HS-5 (cell line): ENCODE measurements at places on chromosomes 6 and 20.

- DNase-seq = no peak
These were observed 47.2 kb downstream of the RRBP1 start for GRCh38 chr20:17634661-17635331.

DNA sequence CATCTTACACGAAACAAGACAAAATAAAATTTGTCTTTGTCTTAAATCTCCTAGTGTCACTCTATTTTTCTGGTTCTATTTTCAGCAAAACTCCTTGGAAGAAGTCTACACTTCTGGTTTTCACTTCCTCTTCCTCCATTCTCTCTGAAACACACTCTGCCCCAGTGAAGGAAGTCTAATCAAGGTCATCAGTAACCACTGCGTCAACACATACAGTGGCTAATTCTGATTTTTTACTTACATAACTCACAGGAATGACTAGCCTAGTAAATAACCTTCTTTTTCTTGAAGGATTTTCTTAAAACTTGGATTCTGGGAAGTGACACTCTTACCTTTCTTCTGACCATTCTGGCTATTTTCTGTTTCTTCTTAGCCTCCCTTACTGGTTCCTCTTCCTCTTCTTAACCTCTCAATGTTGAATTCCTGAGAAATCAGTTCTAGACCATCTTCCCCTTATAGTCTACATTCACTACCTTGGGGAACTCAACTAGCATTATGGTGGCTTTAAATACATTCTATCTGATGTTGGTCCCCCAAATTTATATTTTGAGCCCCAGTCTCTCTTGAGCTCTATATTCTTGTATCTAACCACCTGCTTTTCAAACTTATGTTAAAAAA lies 37.5 kb downstream of the AIG1 start:
- DNase-seq = no peak

- DNase-seq = no peak
These were observed 50.1 kb downstream of the SLC9A8 start for GRCh38 chr20:49862607-49863200.

- DNase-seq = no peak
These were observed 6.7 kb upstream of the MYLIP start for GRCh38 chr6:16122197-16122596.

GRCh38 chr6:100260584-100260983 lies 204.1 kb downstream of the SIM1 start:
- no peak for DNase-seq

GRCh38 chr6:109934293-109934692 lies 43.8 kb upstream of the GPR6 start:
- DNase-seq = no peak

DNA sequence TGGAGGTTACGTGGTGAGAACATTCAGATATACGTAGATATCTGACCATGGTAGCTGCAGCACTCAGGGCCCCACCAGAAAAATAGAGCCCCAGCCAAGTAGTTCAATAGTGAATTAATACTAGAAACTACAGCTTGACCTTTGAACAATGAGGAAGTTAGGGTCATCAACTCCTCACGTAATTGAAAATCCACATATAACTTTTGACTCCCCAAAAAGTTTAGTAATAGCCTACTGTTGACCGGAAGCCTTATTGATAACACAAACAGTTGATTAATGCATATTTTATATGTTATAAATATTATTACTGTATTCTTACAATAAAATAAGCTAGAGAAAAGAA lies 117.9 kb downstream of the SNX5 start:
- no peak for DNase-seq

- DNase-seq = no peak
These were observed 248.0 kb upstream of the RREB1 start for GRCh38 chr6:6859722-6860121.

DNA sequence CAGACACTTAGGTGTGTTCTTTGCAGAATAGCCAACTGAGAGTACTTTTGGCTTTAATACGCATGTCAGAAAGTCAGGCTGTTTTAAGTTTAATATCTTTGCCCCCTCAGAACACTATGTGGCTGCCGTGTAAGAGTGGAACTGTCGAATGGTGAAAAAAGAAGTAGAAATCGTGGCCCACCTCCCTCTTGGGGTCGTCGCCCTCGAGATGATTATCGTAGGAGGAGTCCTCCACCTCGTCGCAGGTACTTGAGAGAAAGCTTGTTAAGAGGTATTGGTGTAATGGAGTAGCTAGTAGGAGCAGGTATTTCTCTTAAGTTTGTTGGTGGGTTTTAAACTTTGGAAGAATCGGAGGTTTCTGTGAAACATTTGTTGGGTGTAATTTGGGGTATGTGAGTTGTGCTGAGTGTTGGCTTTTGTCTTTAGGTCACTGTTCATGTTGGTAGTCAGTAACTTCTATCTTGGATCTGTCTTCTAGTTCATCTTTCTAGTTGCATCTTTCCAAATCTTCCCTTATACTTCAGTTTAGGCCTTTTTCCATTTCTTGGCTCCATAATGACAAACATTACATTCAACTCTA lies 4.7 kb downstream of the SRSF3 start:
- no peak for DNase-seq

DNA sequence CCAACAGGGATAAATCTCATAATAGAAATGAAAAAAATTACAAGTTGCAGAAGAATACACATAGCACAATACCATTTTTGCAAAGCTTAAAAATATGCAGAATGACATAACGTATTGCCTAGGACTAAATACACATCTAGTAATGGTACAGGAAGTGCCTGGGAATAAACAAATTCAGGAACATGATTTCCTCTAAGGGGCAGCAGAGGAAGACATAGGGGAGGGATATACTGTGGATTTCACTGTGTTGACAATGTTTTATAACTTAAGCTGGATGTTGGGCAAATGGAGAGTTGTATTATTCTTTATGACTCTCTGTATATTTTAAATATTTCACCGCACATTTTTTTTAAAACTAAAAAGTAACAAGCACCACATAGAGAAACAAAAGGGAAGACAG lies 5.6 kb upstream of the GLO1 start:
- DNase-seq = no peak

DNA sequence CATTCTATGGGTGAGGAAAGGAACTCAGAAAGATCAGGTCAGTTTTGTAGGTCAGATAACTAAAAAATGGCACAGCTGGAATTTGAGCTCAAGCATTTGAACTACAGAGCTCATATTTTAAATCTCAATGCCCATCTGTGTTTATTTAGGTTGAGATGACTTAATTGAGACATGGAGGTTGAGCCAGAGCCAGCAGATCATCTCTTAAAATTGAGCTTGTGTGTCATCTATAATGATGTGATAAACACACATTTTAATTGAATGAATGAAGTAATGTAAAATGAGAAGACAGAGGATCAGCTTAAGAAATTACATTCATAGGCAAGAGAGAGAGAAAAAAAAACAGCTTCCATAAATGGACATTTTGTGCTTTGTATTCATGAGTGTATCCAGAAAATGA lies 3.7 kb downstream of the MANEA start:
- no peak for DNase-seq

DNA sequence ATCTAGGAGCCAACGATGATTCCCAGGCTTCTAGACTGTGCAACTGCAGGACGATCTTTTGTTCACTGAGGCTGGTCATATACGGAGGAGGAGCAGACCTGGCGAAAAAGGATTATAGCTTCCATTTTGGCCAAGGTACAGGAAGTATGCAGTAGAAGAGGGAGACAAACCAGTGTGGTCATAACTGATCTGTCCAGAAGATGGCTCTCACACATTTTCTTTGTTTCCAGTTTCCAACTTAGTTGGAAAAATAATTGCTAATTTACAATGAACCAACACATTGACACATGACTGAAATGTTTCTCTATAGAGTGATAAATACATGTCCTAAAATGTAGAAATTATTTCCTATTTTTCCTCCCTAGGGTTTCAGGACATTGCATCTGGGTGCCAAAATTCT lies 364.1 kb upstream of the BTBD3 start:
- peak; percentile 5 for DNase-seq

DNA sequence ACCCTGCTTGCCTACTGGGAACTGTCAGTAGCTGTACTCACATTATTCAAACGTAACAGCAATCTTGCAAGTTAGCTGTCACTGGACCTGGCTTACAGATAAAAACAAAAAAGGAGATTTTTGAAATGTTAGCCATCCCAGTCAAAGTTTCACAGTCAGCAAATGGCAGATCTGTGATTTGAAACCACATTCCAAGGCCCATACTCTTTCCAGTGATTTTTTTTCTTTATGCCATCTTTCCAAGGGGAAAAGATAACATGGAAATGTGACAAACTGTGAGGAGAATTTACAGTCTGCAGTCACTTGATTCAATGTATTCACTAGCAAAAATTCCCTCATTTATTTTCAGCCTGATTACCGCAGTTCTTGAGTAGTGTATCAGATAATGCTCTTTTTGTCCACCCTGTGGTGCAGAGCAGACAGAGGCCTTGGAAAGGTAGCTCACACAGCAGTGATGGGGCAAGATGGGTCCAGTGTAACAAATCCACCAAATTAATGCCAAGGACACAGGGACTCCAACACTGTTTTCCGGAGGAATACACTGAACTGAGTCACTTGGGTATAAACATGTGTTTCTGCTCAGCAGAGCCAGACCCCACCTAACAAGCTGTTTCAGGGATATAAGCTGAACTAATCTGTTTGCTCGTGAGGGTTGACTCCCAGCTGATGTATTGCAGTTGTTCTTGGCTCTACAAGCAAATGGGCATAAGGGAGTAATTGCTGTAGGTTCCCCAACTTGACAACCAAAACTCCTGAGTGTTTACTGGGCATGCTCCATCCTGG lies 49.9 kb upstream of the ADGRF1 start:
- no peak for DNase-seq

GRCh38 chr20:32114305-32114960 lies 4.9 kb downstream of the TM9SF4 start:
- no peak for DNase-seq

- DNase-seq = no peak
These were observed 54.9 kb downstream of the PXDC1 start for GRCh38 chr6:3696525-3697088.

GRCh38 chr6:30075790-30076732 lies 492 bp upstream of the RNF39 start:
- no peak for DNase-seq

- no peak for DNase-seq
These were observed 19.1 kb downstream of the SPATA2 start for GRCh38 chr20:49896204-49896603.

GRCh38 chr20:63622732-63623131 lies 4.2 kb downstream of the GMEB2 start:
- DNase-seq = no peak

- no peak for DNase-seq
These were observed 294.0 kb downstream of the SOX4 start for GRCh38 chr6:21887231-21888185.

GRCh38 chr6:148793721-148794120 lies 46.9 kb downstream of the UST start:
- DNase-seq = no peak

GRCh38 chr20:63417738-63418120 lies 54.7 kb downstream of the KCNQ2 start:
- DNase-seq = no peak

- DNase-seq = no peak
These were observed 73.5 kb upstream of the SCGN start for GRCh38 chr6:25578538-25578937.

DNA sequence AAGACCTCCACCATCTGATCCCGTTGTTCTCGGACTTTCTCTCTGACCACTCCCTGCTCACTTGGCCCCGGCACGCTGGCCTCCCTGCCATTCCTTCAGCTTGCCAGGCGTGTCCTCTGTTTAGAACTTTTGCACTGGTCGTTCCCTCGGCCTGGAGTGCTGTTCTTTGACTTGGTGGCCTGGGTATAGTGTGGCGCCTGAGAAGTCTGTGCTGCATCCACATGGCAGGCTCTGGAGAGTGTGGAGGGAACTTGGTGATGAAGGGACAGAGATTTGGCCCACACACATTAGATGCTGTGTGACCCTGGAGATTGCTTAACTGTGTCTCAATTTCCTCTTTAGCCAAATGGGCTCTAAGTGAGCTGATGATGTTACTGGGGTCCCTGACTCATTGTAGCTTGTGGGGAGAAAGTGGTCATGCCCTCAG lies 13.0 kb upstream of the TGM2 start:
- no peak for DNase-seq

DNA sequence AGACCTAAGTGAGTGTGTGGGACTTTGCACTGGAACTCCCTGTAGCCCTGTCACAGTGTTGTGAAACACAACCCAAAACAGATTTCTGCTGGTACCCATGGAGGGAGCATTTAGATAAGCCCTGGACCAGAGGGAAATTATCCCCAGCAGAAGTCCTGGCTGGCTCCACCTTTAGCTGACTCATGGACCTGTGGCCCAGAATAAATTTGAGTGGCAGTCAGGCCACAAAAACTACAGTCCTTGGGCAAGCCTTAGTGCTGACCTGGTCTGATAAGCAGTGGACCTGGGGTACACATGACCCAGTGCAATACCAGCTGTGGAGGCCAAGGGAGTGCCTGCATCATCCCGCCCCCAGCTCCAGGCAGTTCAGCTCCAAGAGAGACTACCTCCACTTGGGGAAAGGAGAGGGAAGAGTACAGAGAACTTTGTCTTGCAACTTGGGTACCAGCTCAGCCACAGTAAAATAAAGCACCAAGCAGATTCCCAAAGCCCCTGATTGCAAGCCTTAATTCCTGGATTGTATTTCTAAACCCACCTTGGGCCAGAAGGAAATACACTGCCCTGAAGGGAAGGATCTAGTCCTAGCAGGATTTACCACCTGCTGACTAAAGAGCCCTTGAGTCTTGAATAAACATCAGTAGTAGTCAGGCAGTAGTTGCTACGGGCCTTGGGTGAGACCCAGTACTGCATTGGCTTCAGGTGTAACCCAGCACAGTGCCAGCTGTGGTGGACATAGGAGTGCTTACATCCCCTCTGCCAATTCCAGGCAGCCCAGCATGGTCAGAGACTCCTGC lies 140.4 kb upstream of the COL21A1 start:
- no peak for DNase-seq

DNA sequence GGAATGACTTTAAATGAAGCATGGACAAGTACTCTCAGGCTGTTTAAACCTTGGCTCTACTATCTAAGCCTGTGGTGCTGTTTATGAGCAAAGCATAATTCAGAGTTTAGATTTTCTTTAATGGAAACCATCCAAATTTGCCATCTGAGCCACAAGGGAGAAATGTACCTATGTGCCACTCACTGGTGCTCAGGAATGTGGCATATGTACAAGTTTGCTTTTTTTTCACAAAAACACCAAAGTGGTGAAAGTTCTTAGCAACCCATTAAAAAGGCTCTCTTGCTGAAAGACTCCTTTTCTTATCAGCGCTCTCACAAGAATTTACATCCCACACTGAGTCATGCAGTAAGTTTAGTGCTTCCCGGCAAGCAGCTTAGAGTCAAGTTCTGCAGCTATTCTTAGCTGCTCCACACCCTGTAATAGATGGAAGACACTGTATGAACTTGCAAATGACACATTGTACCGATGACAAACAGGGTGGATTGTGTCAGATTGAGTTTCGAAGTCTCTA lies 57.3 kb upstream of the MLIP start:
- peak; percentile 73 for DNase-seq

GRCh38 chr6:149723262-149723661 lies 5.4 kb upstream of the LATS1 start:
- no peak for DNase-seq

- DNase-seq = peak; percentile 40
These were observed 81.3 kb upstream of the ASCC3 start for GRCh38 chr6:100962466-100962865.

- peak; percentile 28 for DNase-seq
These were observed 206.9 kb downstream of the IBTK start for GRCh38 chr6:82040405-82041221.
